ENCODE measurements at places on chromosomes 3 and 15.

- no peak for DNase-seq
These were observed 317.5 kb upstream of the THRB start for GRCh38 chr3:24812116-24812515.

GRCh38 chr3:171950373-171950772 lies 89.0 kb upstream of the FNDC3B start:
- no peak for DNase-seq

DNA sequence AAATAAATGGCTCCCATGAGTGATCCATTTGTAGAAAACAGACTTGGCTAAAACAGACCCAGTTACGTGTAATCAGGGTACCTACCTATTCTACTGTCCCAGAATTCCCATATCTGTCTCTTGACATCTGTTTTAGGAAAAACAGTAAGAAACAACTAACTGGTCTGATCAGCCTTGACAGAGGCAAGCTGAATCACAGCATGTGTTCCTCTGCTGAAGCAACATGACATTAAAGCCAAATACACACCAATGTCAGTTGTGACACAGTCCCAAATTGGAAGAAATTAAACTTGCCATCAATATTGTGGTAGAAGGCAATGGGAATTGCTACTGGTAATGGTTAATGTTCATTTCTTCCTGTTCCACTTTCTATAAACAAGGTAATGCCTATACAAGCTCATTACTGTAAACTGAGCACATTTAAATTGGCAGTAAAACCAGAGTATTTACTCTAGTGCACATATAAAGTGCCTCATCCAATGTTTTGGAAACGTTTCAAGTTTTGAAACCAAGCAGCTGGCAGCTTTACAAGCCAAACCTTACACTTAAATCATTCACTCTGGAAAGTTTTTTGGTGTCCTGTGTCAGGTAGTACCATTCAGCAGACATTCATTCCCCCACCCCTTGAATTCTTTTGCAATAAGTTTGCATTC lies 27.0 kb downstream of the ALDH1A2 start:
- no peak for DNase-seq

DNA sequence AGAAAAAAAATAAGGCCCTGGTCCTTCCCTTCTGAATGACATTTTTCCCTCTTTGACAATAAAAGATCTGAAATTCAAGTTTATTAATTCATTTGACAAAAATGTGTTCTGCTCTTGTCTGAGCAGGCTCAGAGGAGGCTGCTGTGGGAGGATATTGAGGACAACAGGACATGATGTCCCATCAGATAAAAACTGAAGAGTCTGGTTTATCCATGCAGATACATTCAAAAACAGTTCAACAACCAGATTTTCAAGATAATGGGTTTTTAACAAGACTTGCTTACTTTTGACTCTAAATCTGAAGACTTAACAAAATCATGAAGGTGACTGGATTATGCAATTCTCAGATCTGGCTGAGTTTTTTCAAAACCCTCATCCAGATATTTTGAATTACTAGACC lies 36.9 kb upstream of the STRIT1 start:
- no peak for DNase-seq

DNA sequence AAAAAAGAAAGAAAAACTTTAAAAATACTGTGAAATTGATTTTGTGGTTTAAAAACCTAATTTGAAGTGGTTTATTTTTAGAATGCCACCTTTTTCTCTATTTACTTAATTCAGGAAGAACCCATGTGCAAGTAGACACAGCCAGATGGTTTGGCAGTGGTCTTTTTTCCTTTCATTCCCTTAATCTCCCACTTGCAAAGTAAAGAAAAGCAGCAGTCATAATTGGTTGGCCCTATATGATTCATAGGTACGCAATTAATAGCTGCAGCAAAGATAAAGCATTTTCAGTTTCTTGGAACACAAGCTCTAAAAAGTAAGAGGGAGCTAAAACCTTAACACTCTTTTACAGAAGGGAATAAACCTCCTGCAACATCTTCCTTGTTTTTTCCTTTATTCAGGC lies 115.3 kb downstream of the MECOM start:
- no peak for DNase-seq

GRCh38 chr15:29731865-29732264 lies 90.4 kb downstream of the TJP1 start:
- no peak for DNase-seq

- DNase-seq: no peak
These were observed 608.2 kb downstream of the NSUN3 start for GRCh38 chr3:94671078-94671477.

- DNase-seq: no peak
These were observed 410.5 kb downstream of the LSAMP start for GRCh38 chr3:116034794-116035193.

GRCh38 chr3:146380046-146380445 lies 89.3 kb downstream of the PLSCR2 start:
- no peak for DNase-seq

GRCh38 chr3:86995537-86995936 lies 4.6 kb upstream of the VGLL3 start:
- no peak for DNase-seq

DNA sequence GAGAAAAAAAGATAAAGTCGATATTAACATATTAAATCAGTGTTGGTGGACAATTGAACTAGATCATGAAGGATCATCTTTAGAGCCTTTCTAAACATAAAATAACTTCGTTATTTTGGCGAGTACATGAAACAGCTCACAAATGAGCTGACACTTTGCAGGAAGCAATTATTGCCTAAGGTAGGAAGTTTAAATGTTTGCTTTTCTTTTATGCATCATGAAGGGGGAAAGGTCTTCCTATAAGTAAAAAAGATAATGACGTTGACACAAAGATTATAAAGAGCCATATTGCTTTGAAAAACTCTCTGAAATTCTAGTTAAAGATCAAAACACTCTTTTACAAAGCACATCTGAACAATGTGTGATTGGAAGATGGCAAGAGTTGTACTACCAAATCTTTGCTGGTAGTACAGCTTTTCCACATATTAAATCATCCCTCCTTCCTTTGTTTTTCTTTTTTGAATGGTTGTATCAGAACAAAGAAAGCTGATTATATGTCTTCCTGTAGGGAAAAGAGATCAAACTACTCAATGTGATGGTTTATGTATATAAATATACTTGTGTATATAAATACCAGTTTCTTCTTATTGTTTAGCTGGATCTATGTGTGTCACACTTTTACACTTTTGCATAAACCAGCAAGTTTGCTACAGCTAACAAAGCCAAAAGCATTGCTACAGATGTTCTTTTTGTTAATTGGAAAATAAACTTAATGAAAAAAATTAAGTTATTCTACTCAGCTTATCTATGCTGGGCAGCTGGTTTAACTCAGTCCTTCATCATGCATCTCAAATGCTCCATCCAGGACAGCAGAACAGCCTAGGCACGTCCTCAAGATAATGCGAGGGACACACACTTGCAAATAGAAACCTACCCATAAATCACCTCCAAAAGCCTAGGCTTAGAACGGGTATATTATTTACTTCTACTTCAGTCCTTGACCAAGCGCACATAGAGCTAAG lies 850.8 kb upstream of the ROBO1 start:
- DNase-seq: no peak

Measured in NCI-H460 (cell line).